ENCODE measurements at places on chromosomes 6 and 20.

DNA sequence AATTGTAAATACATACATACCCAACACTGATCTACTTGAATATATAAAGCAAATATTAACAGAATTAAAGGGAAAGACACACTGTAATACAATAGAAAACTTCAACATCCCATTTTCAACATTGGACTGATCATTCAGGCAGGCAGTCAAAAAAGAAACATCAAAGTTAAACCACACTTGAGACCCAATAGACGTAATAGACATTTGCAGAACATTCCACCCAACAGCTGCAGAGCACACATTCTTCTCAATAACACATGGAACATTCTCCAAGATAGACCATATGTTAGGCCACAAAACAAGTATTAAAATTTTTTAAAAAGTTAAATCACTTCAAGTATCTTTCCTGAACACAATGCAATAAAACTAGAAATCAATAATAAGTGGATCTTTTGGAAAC lies 698.2 kb downstream of the COL12A1 start:
- DNase-seq, result no peak

DNA sequence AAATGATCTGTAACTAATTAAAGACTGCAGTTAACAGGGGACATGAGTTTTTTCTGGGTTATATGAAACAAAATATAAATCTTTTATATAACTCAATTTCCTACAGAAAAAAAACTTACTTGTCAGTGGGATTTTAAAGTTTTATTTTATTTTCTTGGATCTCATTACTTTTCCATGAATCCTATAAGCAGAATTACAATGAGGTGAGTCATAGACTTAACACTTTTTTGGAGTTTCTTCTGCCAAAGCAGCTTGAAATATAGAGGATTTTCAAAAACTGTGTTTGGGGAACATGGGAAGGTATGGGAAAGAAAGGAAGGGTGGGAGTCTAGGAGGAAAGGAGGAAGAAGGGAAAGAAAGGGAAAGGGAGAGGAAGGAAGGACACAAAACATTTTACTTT lies 130.7 kb downstream of the AIG1 start:
- DNase-seq, result no peak

DNA sequence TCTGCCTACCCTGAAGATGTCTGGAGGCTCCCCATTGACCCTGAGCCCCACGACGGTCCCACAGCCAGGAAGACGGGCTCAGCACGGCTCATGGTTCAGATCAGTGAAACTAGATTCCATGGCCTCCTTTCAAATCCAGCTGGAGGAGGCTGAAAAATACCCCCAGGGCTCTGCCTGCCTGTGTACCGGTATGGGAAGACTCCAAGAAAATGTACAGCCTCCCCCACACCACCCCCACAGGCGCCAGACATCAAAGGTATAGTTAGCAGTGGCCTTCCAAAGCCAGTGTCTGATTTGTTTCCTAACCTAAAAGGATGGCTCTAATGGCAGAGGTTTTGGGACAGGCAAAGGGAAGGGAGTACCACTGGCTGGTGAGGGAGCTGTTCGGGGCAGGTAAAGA lies 86.2 kb upstream of the SNAP25 start:
- no peak for DNase-seq

GRCh38 chr6:112231164-112231563 lies 23.2 kb downstream of the LAMA4 start:
- DNase-seq, result no peak

DNA sequence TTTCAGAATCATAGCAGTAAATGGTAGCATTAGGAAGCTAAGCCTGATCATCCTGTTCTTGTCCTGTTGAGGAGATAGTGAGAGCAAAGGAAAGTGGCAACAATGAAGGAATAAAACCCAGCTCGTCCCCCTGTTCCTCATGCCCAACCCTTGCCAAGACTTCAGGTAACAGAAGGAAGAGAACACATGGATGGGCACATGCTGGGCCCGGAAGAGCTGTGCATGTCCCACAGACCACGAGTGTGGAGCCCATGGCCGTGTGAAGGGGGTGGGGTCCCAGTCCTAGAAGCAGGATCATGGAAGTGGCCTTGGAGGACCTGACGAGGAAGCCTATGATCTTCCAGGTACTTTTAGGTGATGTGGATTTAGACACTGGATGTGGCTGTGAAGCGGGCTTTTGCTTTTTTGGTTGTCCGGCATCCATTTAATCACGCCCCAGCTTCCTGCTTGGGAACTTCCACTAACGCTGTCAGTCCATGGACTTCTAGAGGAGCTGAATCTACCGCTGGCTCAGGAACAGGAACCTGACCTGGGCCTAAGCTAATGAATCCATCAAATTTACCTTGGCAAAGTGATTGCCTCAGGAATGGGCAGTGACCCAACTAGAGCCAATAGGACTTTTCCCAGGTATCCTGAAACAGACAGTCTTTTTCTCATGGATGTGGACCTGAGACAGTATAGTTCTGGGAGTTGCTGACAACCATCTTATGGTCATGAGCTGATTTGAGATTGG lies 79.3 kb upstream of the ARMC2 start:
- no peak for DNase-seq

GRCh38 chr6:153001767-153002612 lies 519 bp downstream of the MTRF1L start:
- DNase-seq, result peak; percentile 12
